Stimulated activated CD8-positive, alpha-beta memory T cell treated with anti-CD3 and anti-CD28 coated beads, Interleukin-4, amount 100 ng/mL, for 48 hours (primary cell): ENCODE measurements at places on chromosomes 6 and 20.

DNA sequence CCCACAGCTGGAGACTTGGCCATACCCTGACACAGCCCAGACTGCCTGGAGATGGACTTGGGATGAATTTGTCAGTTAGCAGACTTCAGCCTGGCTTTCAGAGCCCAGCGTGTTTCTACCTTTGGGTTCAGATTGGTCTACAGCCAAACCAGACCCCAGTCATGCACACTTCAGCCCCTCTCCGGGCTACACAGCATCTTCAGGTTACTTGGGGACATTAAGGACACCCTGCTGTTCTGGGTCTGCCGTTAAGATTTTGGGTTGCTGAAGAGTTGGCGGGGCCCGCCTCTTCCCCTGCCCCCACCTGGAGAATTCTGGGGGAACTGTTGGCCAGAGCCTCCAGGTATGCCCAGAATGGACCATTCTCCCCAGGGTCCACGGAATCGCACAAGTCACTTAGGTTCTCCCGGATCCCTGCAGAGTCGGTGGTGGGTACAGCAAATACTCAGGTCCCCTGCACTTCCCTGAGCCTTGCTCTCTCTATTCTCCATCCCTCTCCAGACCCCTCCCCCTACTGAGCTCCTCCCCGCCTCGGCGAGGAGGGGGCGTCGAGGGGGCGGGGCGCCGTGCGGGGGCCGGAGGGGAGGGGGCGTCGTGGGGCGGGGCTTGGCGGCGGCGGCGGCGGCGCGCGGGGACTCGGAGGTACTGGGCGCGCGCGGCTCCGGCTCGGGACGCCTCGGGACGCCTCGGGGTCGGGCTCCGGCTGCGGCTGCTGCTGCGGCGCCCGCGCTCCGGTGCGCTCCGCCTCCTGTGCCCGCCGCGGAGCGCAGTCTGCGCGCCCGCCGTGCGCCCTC is at the start of gene PTK7:
Gene PTK7 (plus strand): TSS at position 645 of the 794 bp plus-strand sequence. CDS start 175 bp downstream, outside the sequence.
- DNase-seq: peak; percentile 51

GRCh38 chr20:9837634-9838033 is 1.2 kb downstream of the PAK5 start:
- DNase-seq: no peak

- DNase-seq: no peak
Observed at GRCh38 chr20:60144404-60144803, 186.2 kb downstream of the CDH26 start.

- DNase-seq: peak; percentile 14
Observed at GRCh38 chr20:17500826-17501225, 30.4 kb downstream of the BFSP1 start.

DNA sequence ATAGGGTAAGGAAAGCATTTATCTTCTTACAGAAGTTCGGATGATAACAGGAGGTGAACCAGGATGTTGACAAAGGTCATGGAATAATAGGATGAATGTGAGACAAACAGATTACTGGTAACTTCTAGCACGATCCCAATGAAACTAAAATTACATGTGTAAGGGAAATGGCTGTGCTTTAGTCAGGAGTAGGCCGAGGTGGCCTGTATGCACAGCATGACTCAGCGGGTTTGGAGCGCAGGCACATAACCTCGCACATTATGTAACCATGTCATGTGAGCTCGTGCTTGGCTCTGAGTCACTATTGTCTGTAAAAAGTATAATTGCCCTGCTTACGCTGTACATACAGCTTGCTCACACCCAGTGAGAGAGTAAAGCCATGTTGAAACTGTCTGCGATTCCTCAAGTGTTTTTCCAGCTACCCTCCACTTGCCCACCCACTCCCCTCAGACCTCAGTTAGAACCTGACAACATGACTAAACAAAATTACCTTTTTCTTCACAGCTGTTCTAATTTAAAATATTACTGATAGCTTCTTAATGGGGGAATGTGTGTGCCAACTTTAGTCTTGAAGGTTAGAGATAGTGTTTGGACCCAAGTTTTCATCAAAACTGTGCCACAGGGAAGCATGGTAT is 8.2 kb downstream of the CYB5R4 start:
- DNase-seq: peak; percentile 33

DNA sequence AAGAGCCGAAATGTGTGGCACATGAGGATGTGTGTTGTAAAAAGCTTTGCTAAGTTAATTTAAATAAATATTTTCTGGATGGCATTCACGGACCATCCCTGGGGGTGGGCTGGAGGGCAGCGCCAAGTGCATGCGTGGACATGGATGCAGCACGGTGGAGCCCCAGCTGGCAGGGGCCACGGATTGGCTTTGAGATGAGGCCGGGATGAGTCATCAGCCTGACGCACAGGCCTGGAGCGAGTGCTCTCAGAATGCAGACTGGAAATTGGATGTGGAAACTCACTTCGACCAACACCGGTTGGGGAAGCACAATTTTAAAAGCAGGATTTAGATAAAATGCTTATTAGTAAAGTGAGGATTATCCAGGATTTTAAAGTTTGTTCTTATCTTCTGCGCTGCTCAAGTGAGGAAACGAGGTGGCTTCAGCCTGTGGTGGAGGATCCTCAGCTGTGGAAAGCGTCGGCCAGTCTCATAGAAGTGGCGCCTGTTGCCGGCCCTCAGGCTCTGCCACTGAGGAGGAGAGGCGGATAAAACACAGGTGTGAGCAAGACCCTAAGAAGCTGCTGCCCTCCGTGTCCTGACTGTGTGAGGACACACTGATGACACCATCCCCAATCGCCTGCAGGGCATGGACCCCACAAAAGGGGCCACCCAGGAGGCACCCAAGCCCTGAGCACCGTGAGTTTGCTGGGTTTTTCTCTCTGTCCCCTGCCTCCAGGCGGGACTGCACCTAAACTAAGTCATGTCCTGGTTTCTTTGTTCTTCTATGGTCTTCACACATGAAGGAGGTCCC is 279.7 kb downstream of the CDH4 start:
- no peak for DNase-seq

- DNase-seq: no peak
Observed at GRCh38 chr6:157172830-157173536, 150.3 kb downstream of the TMEM242 start.

DNA sequence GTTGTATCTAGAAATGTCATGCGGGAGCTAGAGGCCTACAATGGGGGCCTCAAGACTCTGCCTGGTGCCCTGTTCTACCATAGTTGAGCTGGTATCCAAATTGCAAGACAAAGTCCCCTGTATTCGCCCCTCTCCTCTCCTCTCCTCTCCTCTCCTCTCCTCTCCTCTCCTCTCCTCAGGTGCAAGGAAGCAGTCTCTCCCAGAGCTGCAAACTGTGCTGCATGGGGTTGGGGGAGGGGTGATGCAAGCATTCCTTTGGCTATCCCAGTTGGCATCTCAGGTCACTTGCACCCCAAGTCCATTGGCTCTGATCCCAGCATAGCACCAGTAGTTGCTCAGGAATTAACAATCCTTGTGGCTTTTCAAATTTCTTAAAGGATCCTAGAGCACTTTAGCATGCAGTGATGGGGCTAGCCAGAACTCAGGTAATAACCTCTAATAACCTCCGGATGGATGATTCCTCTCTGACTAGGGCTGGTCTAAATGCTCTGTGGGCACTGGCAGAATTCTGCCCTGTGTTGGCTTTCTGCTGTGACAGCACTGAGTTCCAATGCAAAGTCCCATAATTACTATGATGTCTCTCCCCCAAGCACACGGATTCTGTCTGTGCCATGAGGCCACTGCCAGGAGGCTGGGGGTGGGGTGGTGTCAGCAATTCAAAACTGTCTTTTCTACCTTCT is 35.3 kb downstream of the TAF11 start:
- DNase-seq: no peak

- no peak for DNase-seq
Observed at GRCh38 chr6:4240148-4240547, 104.8 kb upstream of the ECI2 start.

DNA sequence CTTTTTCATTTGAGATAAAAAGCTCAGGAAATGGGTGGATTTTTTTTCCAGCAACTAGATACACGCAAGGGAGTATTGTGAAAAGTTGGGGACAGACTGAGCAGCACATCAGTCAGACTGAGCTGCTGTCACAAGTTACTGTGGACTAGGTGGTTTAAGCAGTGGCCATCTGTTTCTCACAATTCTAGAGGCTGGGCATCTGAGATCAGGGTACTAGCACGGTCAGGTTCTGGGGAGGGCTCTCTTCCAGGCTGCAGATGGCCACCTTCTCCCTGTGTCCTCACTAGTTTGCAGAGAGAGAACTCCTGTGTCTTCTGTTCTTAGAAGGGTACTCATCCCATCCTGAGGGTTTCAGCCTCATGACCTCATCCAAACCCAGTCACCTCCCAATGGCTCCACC is 178.3 kb downstream of the SYNDIG1 start:
- DNase-seq: no peak

- DNase-seq: peak; percentile 75
Observed at GRCh38 chr6:15299430-15300131, 53.7 kb downstream of the JARID2 start.

DNA sequence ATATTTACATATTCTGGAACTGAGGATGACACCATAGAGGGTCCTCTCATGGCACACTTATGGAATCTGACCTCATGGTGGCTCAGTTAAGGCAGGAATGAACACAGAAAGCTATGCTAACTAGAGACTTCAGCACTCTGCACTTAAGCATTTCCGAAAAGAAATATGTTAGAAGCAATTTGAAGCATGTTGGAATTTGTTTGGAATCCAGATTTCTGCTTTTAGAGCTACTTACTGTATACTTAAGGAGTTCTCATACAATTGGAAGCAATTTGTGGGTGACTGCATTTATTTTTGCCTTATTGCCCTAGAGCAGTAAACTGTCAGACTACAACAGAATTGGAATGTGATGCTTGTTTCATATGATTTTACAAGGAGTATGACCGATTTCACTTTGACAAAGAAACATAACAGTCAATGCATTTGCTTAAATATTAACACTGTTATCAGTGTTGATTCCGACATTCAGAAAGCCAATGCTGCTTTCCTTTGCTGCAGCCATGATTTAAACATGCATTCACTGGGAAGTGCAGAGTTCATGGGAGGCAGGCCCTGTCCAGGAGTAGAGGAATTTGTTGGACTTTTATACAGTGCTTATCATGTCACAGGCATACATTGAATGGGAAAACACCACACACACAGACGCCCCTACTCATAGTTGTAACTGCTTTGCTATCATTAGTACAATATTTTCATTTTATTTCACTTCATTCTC is 244.4 kb downstream of the SAMD5 start:
- no peak for DNase-seq

- no peak for DNase-seq
Observed at GRCh38 chr6:55902796-55903195, 27.4 kb upstream of the BMP5 start.

DNA sequence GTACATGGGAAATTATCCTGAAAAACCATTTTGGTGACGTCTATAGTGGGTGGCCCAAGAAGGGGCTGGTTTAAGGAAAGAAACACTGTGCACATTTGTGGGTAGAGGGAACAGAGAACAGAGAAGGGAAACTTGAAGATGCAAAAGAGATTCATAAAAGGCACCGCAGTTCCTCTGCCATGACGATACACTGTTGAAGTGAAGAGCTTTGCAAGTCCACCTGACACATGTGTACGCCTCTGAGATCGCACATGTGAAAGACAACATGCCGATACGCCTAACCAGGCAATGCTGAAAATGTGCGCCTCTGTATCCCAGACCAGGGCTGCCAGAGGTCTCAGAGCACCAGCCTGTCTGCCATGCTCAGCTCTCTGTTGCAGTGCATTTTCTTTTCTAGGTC is 180.9 kb downstream of the KIF16B start:
- DNase-seq: no peak

GRCh38 chr6:72788188-72788587 is 166.3 kb downstream of the KCNQ5 start:
- no peak for DNase-seq

DNA sequence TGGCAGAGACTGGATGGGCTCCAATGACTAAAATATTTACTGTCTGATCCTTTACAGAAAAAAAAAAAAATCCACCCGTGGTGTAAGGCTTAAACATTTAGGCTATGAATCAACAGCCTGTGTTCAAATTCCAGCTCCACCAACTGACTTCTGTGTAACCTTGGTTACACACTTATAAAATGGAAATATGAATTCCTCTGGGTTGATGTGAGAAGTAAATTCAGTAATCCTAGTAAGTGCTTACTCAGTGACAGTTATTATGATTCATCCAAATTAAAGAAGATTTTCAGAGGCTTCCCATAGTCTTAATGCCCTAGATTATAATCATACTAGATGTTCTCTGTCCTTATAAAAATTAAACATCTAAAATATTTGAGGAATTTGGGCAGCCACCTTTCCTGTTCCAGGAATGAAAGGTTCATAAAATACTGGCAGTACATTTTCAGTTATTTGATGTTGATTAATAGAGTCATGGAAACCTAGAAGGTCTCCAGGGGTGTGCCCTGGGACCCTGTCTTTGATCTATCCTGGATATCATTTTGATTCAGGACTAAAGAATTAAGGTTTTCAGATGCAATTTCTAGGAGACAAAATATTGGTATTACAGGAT is 180.3 kb upstream of the ZNF217 start:
- DNase-seq: no peak

DNA sequence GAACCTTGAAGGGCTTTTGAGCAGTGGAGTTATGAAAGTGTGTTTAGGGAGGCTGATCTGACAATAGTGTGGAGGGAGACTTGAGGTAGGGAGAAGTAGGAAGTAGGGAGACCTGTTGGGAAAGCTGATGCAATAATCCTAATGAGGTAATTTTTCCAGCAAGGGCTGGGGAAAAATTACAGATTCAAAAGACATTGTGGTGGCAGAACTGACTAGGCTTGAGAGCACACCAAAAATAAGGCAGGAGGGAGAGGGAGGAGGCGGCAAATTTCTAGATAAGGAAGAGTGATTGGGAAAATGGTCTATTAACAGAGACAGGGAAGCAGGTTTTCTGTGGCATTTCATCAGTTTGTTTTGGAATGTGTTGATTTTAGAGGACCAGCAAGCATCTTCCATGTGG is 5.5 kb downstream of the PRRT1 start:
- DNase-seq: no peak

DNA sequence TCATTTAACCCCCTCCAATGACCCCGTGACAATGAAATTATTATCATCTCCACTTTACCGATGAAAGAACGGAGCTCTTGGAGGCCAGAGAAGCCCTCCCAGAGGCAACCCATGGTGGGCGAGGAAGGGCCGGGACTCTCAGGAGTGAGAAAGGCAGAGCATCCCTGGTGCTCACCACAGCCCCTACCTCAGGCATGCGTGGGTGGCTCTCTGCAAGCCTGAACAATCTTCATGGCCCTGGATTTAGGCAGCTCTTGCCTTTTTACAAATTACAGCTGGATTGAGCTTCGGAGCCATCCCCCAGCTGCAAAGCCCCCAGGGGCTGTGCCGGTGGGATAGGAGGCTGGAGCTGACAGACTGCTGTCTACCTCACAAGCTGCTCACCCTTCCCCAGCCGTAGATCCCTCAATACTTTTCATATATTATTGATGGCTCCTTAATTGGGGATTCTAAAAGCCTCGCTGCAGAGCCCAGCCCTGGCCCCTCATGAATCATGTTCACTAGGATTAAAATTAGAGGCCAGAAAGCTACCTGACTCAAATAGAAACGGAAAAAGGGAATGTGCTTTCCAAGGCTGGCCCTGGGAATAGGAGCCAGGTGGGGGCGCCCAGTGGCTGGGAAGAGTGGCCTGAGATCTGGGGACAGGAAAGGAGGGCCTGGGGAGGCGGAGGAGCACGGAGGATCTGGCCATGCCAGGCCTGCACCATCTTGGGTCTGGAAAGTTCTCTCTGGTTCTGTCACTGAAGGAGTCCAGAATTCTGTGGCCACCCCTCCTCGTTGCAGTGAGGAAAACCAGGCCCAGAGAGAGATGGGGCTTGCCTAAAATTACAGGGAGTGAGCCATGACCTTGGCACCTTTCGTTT is 29.1 kb downstream of the CPNE5 start:
- DNase-seq: no peak
